Activated gamma-delta T cell treated with Interleukin-2 at 50 U/mL for 16 hours (primary cell): ENCODE measurements at places on chromosomes 12 and 14.

DNA sequence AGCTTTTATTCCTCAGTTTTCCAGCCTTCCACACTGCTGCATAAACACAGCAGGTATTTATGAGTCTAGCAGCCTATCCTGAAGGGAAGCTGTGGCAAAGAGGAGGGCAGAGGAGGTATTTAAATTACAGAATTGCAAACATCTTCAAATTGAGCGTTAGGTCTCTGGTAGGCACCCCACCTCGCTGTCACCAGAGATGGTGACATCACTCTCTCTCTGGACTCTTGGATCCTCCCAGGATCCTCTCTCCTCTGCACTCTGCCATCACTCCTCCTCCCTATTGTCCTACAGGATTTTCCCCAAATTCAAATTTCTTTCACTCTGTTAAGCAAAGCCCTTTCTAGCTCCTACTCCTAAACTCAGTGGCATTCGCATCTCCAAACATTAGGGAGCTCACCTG lies 6.7 kb downstream of the PLEKHD1 start:
- DNase-seq: no peak

GRCh38 chr12:19127270-19127669 lies 2.3 kb upstream of the PLEKHA5 start:
- DNase-seq: no peak

GRCh38 chr12:55700255-55701018 lies 7.3 kb downstream of the ITGA7 start:
- DNase-seq: no peak

DNA sequence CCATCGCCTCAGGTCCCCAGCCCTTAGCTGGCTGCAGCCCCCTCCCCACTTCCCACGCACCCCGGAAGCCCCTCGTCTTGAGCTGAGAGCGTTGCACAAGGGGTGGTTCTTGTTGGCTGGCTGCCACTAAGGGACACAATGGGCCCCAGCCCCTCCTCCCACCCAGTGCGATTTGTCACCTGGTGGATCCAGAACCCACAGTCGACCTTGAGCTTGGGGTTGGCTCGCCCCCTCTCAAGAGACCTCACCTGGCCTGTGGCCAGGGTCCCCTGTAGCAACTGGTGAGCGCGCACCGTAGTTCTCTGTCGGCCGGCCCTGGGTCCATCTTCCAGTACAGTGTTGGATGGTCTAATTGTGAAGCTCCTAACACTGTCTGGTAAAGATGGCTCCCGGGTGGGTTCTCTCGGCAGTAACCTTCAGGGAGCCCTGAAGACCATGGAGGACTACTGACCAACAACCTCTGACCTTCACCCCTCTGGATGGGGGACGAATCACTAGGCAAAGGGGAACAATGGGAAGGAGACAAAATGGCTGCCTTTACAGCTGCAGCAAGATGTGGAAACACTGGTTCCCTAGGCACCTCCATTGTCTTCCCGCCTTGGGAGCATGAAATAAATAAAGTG lies 6.6 kb downstream of the PHB2 start:
- DNase-seq: no peak

- DNase-seq: no peak
Measured at GRCh38 chr14:69346710-69347109, 51.4 kb downstream of the ERH start.

DNA sequence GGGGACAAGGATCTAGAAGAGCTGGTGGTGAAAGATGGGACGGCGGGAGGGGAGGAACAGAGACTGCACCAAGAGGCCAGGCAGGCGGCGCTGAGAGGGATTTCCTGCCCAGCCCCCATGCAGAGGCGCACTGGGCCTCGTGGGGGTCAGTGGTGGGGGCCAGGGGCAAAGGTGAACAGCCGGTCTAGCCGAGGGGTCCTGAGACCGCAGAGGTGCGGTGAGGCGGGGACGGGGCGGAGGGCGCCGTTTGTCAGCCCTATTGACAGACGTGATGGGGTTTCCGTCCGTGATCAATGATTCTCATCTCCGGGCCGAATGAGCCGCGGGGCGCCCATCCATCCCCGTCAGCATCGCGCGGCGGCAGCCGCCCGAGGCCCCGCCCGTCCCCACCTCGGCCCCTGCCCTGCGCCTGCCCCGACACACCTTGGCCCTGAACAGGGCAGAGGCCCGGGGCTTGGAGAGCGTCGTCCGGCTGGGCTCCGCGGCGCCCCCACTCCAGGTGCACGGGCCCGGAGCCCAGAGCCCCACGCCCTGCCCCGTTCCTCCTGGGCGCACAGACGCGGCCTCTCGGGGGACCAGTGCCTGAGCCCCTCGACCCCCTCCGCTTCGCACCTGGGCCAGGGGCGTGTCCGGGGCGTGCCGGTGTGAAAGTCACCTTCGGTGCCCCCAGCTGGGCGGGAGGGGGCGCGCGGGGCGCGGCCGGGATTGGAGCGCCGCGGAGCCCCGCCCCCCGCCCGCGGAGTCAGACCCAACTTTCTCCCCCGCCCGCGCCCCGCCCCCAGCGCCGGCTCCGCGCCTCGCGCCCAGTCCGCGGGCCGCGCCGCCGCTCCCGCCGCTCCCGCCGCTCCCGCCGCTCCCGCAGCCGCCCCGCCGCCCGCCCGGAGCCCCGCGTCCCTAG lies at the start of gene NXPH4:
TSS of gene NXPH4 (plus strand) at position 781 of the 898 bp plus-strand sequence. CDS start 176 bp downstream, outside the sequence.
- peak; percentile 42 for DNase-seq

- no peak for DNase-seq
Measured at GRCh38 chr14:91270619-91271018, 26.1 kb upstream of the GPR68 start.

GRCh38 chr12:48220701-48221100 lies 17.6 kb upstream of the OR10AD1 start:
- no peak for DNase-seq

DNA sequence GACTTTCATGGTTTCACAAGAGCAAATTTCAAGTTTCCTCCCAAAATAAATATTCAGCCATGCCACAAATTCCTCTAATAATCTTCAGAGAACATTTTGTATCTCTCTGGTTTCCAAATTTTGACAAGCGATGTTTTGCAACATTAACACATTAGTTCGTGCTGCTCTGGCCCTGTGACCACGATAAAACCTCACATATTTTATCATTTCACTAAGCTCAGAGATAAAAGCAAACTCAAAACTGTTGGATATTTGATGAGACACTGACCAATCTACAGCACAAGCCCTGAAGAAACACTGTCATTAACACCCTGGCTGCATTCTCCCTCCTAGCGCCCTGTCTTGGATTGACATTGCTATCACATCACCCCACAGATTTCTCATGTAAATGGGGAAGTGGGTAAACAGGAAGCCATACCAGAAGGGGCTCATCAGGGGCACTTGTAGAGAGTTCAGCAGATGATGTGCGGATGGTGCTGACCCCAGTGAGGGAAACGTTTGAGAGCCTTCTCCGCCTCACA lies 264.3 kb downstream of the PRKD1 start:
- DNase-seq: no peak

DNA sequence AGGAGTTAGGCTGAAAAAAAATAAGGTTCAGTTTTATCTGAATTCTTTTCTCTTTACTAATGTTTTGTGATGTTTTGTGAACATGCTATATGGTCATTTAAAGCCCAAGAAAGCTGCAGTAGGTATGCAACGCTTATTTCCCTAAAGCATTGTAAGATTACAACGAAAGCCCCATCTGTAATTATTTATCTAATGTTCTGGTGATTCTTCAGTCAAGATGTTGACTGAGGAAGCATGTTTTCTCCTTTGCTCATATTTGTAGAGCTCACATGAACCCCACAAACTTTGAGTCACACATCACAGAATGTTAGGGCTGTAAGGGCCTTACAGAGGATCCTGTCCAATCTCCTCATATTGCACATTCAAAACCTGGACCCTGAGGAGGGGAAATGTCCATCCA lies 3.2 kb upstream of the TUBA1C start:
- DNase-seq: no peak

DNA sequence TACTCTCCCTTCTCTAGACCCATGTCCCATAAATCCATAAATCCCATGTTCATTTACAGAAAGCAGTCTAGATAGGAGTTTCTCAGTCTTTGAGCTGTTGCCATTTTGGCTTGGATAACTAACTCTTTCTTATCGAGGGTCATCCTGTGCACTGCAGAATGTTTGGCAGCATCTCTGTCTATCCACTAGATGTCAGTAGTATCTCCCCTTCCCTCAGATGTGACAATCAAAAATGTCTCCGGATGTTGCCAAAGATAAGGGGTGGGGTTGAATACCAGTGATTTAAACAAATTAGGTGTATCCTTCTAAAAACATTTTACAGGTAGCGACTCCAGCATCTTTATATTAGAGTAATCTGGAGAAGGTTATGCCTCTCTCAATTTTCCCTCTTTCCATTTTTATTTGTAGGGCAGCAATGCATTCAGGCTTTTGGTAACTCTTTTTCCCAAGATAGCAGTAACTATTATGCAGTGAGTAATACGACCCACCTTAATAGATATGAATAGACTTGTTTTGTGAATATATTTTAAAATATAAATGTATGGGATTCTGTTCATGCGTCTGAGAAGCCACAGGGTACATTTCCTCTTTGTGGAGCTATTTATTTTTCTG lies 100.7 kb downstream of the LRRK2 start:
- no peak for DNase-seq

DNA sequence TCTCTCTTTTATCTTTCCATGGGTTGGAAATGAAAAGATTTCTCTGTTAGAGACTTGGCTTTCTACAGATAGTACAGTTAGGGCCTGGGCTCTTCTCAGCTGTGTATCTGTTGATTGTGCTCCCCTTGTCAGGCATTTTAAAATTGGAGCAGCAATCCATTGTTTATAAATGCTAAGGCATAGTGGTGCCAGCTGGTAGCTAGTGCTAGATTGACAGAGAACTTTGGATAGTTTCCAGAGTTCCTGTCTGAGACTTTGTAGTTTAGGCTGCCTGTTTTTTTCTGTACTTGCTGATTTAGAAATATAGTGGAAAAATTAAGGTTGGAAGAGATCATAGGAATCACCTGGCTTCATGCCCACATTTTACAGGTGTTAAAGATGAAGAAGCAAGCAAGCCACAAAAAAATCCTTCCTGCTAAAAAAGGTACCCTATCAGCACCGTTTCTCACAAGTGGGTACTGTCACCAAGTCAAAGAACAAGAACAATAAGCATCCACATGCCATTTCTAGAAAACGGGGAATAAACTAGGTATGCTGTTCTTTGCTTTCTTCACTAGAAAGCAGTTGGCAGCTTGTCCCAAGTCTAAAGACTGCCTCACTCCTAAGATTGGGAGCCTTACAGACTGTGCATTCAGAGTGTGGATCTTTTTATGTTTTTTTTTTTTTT lies 6.2 kb downstream of the TTLL5 start:
- DNase-seq: no peak

- DNase-seq: no peak
Measured at GRCh38 chr12:22115711-22116110, 69.7 kb downstream of the CMAS start.

DNA sequence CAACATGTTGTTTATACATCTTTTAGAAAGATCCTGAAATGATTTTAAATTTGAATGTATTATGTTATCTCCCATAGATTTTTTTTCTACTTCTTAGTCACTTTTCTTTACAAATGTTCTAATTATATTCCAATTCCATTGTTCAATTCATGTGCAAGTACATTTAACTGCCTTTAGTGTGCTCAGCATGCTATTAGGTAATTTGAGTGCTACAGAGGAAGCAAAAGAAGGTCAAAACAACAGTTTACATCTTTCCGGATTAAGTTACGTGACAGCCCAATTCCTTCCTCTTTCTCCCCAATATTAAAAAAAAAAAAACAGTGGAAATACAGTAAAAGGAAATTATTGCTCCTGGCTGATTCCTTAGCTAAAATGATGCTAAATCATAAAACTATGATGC lies 98.3 kb downstream of the RTN1 start:
- no peak for DNase-seq

- DNase-seq: no peak
Measured at GRCh38 chr14:33669111-33669510, 281.8 kb downstream of the EGLN3 start.

DNA sequence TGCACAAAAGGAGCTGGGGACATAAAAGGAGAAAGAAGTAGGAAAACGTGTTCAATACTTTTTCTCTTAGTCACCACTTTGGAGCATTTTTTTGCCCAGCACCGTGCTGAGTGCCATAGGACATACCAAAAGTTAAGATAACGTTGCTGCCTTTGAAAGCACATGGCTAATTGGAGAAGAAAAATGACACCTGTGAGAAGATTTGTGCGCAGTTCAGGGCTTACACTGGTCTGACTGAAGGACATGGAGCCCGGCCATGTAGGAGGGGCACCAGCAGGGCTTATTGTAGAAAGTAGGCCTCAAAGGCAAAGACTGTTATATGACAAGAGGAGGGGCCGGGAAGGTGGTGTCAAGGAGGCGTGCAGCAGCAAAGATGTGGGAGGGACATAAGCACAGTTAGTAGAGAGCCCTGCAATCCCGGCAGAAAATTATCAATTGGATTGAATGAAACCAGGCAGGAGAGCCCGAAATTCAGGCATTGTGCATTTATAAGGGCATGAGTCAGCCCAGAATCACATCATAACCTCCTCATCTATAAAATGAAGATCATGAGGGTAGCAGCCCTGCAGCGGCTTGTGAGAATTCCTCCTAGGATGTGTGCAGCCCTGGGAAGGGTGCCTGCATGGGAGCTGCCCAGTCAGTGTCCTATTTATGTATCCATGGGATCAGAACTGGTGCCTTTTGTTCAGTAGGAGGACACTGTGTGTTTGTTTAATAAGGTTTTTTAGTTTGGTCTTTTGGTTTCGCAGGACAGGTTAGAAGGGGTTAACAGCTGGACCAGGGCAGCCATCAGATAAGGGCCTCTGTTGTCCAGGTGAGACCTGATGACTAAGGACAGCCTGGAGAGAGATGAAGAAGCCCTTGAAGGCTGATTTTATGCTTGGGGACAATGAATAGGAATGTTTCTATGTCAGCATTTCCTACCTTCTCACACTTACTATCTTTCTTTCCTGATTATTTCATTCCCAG lies 122.4 kb downstream of the GPR135 start:
- no peak for DNase-seq

GRCh38 chr14:99195602-99196309 lies 76.2 kb downstream of the BCL11B start:
- DNase-seq: no peak

DNA sequence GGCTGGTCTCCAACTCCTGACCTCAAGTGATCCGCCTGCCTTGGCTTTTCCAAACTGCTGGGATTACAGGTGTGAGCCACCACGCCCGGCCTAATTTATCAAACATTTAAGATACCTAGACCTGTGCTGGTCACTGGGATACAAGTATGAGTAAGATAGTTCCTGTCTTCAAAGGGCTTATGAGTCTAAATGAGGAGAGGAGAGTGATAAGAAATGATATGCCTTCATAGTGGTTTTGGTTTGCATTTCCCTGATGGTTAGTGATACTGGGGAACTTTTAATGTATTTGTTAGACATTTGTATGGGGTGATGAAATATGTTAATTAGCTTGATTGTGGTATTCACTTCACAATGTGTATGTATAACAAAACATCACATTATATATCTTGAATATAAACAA lies 21.2 kb downstream of the TMED10 start:
- DNase-seq: no peak

DNA sequence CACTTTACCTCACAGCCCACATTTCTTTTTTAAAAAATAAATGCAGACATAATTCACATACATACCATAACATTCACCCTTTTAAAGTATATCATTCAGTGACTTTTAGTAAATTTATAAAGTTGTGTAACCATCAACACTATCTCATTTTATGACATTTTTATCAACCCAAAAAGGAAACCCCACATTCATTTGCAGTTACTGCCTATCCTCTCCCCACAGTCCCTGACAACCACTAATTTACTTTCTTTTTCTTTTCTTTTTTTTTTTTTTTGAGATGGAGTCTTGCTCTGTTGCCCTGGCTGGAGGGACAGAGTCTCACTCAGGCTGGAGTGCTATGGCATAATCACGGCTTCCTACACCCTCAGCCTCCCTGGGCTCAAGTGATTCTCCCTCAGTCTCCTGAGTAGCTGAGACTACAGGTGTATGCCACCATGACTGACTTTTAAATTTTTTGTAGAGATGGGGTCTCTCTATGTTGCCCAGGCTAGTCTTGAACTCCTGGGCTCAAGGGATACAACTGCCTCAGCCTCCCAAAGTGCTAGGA lies 1.5 kb upstream of the EP400 start:
- no peak for DNase-seq
